ENCODE measurements at places on chromosomes 11 and 22.

GRCh38 chr11:15349413-15349812 is 234.7 kb downstream of the INSC start:
- DNase-seq: no peak

DNA sequence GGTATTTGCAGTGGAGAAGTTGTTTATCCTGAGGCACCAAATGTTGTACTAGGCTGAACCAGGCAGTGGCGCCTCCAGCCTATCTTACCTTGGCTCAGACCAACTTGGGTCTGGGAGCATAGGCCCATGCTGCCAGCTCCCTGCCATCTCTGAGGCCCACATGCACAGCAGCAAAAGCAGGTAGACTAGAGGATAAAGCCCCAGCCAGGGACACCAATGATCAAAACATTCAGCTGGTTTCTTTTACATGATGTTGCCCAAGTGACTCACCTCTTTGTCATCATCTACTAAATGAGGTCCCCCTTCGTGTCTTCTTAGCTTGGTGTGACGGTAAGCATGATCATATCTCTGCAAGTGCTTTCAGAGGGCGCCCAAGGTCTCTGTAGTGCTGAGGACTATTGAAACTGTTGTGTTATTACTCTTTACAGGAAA is 112.1 kb upstream of the DRD2 start:
- DNase-seq: no peak

DNA sequence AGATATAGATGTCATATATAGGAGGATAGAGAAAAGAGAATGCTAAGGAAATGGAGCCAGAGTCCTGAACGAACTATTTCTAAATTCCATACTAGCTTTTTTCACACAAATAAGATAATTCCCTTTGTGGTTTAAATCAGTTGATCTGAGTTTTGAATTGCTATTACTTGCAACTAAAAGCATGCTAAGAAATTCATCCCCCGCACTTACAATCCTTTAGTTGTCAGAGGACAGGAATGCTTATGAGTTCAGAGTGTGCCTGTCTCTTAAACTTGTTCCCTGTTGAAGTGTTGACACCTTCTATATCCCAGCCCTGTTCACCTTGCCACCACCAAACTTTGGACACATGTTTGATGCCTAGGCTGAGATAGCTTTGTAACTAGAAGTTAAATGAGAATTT is 406.2 kb downstream of the METTL15 start:
- no peak for DNase-seq

DNA sequence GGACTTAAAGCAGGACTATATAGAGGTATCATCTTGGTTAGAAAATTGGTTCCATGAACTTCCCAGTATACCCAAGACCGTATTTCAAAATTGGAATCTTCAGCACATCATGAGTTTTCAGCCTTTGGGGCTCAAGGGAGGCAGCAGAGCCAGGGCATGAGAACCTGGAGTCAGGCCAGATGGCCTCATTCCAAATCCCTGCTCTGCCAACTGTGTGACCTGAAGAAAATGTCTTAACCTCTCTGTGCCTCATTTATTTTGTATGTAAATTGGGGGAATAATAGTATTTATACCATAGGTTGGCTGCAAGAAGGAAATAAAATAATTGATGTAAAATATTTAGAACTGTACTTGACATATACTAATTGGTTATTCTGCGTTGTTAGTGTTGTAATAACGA is 987.6 kb downstream of the TBC1D22A start:
- no peak for DNase-seq

- no peak for DNase-seq
Observed at GRCh38 chr11:117875382-117876058, 938 bp downstream of the FXYD6 start.

DNA sequence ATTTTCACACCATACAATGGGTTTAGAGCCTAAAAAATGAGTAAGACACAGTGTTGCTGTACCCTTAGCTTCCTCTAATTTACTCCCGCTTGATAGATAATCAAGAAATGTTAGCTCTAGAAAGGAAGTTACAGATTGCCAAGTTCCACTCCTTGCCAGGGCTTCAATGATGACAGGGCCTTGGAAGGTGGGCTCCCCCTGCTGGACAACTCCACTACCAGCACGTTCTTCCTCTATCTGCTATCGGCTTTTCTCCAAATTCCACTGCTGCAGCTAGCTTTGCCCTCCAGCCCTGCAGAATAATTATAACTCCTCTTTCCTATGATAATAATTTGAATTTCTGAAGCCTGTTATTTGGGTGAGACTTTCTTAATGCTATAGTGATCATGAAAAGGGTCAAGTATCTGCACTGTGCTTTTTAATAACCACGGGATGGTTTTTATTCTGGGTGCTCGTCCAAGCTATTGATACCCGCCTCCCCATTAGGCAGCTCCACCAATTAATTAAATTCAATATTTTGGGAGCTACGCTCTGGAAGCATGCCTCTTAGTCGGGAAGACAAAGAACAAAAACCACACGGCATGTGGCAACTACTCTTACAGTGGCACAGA is 9.0 kb downstream of the SYN3 start:
- peak; percentile 81 for DNase-seq

GRCh38 chr22:17665854-17666253 is 27.3 kb downstream of the BCL2L13 start:
- DNase-seq: no peak

GRCh38 chr22:42760806-42761565 is 40.3 kb upstream of the A4GALT start:
- no peak for DNase-seq

DNA sequence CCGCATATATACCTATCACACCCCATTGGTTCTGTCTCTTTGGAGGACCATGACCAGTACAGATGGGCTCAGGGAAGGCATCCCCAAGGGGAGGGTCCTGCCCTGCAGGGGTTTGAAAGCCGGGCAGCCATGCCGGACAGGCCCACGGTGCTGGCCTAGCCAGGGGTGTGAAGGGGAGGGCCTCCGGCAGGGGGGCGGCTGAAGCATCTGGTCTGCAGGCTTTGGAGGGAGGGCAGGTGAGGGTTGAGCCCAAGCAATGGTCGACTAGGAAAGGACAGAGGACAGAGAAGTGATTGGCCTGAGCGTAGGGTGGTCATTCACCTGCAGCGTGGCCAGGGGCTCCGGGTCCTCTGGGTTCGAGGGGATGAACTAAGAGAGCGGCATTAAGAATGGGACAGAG is 11.2 kb upstream of the CTSD start:
- peak; percentile 68 for DNase-seq

DNA sequence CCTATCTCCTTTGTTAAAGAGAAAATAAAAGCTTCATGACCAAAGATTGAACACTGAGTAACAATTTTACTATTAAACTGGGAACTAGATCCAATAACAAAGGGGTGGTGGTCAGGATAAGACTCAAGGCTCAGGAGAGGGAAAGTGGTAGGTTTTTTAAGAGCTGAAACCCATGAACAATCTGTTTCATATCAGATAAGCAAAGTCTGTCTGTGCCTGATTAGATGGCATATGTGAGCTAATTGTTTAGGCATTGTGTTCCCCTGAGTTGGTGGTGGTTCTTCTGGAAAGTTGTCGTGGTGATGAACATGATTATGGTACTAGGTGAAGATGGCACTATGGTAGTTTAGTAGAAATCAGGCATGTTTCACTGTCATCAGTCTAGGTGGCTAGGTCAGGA is 24.4 kb downstream of the USP47 start:
- DNase-seq: no peak

DNA sequence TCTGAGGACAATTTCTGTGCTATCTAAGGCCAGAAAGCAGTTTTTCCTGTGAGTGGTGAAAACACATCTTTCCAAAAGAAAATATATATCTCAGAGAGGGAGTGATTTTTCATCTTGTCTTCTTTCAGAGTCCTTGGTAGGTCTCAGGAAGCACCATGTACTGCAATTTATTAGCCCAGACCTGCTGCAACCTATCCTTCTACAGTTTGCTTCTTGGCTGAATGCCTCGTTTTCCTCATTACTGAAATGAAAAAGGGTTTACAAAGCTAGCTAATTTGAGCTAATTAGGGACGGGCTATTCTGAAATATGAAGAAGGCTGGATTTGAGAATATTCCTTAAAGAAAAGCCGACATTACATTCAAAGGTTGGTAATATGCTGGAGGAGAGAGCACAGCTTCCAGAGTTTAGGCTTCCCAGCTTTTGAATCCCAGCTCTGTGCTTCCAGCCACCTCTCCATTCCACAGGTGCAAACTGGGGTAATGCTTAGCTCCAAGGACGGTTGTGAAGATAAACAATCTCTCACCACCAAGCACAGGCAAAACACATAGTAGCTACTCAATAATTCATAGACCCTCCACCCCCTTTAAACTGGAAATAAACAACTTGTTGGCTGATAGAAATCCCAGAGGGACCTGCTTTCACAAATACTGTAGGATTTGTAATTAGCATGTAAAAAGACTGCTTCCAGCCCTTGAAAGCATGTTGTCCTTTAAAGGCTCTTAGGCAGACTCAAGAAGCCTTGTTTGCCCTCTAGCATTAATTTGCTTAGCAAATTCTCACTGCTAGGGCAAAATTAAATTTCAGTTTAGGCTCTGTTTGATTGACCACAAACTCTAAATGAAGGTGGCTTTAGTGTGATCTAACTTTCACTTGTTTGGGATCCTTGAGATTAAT is 24.5 kb upstream of the SESN3 start:
- no peak for DNase-seq

GRCh38 chr11:66489636-66490035 is 9.4 kb downstream of the DPP3 start:
- no peak for DNase-seq

DNA sequence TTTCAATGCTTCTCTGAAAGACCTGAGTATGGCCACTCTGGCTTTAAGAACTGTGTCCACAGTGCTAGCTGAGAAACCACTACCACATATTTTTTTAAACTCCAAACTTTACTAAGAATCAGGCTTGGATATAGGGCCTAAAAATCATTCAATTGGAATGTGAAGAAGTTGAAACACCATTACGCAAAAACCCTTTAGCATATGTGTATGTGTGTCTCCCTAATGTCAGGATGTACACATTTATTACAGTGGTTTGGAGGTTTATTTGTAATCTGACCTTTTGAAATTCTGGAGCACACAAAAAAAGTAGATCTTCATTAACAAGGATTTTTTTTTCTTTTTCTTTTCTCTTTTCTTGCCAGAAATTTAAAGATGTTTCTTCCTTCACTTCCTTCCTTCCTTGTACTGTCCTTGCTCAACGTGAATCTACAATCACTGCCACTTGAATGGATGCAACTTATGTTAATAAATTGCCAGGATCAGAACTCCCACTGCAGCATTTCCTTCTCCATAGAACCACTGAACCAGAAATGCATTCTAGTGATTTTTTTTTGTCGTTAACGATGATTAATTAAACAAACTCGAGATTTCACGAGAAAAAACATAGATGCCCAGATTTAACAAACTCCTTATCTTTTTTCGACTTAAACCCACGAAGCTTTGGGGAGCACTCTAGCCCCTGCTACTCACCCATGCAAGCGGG is 3.1 kb upstream of the ADM start:
- no peak for DNase-seq

- no peak for DNase-seq
Observed at GRCh38 chr11:42171046-42171445, 711.6 kb upstream of the LRRC4C start.

Data from spleen (tissue), 13 donors.